ENCODE measurements at places on chromosomes 2 and 18.
A peak's percentile ranks its signal among the peaks of the same experiment; 100 is the strongest.

GRCh38 chr2:47002480-47003381, 87.1 kb upstream of the MCFD2 start:
- peak; percentile 60 for DNase-seq

DNA sequence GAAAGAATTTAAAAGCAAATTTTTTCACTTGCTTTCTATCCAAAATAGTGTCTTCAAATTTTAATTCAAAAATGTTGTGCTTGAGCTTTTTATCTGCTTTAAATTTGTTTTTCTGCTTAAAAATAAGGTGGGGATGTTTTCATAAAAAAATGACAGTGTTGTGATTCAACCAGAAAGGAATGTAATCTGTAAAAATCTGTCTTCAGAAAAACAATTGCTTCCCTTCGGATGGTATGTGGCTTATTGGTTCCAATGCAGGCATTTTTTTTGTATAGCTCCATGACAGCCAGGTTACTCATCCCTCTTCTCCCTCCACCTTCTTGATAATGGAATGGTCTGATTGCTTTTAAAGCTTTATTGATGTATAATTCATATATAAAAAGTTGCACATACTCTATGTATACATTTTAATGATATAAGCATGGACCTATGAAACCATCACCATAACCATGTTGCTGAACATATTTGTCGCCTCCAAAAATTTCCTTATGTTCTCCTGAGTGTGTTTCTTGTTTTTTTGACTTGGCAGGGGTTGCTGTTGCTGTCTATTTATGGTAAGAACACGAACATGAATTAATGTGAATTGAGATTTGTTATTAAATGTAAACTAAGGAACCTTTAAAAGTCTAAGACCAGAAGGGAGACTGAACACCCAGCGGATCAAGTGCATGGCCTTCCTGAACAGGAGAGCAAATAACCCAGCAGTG, 363.7 kb upstream of the SPHKAP start:
- DNase-seq, result peak; percentile 61

- no peak for DNase-seq
Observed at GRCh38 chr2:226790431-226790830, 9.2 kb downstream of the IRS1 start.

DNA sequence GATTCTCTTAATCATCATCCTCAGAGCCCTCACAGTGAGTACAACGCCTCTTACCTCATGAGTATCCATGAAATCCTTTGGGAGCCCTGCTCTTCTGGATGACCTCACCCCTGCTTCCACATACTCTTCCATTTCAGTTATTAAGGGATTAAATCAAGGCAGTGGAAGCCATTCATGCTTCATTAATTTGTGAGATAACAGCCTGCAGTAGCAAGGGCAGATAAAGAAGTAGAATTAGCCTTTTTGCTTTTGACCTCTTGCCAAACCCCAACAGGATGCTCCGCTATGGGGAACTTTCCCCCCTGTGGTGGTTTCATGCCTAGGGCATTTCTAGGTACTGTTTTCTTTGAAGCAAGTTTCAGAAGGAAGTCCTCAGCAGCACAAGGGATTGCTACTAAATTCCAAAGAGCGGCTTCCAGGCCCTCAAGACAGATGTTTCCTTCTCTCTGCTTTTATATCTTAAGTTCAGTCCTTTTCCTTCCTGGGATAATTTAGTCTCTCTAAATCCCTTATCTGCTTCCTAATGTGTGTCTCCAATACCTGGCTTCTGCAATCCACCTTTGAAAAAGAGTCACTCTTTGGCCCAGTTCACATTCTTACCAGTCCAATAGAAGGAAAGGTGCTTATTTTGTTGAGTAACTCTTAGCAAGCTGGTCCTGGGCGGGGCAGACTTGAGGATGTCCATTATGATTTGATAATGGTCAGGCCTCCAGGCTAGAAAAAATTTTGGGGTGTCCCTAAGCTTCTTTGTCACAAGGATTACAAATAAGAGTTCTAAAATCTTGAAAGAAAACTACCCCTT, 76.9 kb downstream of the MYO1B start:
- DNase-seq, result peak; percentile 37

DNA sequence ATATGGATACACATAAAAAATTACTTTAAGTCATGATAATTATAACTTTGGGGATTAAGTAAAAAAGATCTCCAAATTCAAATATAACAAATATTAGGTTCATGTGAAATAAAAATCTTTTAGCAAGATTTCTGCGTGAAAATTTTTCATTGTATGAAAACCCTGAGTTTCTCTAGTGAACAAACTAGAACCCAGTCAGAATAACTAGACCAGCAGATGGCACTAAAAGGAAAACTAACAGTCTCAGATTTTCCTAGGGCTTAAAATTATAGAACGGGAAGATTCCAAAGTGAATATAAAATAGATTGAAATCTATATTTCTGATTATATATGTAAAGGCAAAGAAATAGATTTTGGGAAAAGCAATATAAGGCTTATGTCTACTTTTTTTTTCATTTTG, 43.3 kb downstream of the TMEM200C start:
- no peak for DNase-seq

DNA sequence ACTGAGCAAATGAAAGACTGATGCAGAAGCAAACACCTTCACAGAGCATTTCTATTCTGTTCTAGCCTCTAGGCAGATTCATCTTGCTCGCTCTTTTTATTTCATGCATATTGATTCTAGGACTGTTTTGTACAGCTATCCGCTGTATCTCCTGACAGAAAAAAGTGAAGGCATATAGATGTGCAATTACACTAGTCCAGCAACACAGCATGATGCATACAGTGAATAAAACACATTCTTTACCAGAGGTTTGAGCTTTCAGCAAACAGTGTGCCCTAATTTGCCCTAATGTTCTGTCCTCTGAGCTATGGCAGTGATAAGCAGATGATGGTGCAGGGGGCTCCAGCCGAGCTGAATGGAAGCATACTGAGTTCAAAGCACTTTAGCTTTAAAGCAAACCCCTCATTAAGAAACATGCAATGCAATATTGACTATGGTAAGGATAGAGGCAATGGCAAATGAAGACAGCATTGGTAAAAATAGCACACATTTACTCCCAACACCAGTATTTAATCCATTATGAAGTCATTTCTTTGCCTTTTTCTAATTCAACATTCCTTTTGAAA, 141.2 kb upstream of the RGPD4 start:
- no peak for DNase-seq

GRCh38 chr18:58336605-58337004, 292.3 kb downstream of the ALPK2 start:
- peak; percentile 28 for DNase-seq

- no peak for DNase-seq
Observed at GRCh38 chr2:236176417-236176816, 8.2 kb upstream of the GBX2 start.

DNA sequence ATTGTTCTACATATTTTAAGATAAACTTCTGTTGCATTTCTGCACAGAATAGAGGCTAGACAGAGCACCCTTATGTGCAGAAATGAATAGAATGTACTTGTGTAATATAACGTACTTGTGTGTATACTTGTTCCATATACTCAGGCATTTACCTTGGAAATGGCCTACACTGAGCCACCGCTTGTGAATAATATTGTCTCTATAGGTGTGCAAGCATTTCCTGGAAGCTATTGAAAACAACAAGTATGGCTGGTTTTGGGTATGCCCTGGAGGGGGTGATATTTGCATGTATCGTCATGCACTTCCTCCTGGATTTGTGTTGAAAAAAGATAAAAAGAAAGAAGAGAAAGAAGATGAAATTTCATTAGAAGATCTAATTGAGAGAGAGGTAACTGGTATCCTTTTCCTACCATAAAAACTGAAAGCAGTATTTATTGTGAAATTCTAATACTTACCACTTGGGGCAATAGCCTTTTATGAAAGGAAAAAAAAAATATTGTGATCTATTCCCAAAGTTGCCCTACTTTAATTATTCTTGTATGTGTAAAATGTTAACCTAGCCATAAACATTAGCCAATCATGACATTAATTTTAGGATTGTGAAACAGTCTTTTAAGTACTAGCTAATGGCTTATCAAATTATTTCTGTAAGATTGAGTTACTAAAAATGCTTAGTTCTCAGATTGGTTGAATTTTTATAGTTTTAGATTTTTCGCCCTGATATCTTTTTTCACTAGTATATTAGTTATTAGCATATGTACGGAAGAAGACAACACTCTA, 18.0 kb downstream of the ZC3H15 start:
- DNase-seq, result peak; percentile 28

GRCh38 chr2:239000500-239001073, 152.7 kb downstream of the TWIST2 start:
- DNase-seq, result no peak

DNA sequence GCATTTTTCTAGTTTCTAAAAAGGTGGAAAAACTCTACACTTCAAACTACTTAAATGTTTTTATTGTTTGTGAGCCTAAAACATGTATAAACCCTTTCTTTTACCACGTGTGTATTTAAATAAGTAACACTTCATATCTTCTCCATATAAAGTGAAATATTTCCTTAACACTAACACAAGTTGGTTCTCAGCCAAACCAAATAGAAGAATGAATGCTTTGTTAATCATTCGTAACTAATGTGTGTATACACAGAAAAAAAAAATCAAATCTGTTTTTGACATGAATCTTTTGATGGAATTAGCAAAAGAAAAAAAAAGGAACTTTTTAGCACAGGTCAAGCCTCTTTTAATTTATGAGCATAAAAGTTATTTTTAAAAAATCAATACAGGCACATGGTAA, 89.3 kb downstream of the EHBP1 start:
- no peak for DNase-seq

DNA sequence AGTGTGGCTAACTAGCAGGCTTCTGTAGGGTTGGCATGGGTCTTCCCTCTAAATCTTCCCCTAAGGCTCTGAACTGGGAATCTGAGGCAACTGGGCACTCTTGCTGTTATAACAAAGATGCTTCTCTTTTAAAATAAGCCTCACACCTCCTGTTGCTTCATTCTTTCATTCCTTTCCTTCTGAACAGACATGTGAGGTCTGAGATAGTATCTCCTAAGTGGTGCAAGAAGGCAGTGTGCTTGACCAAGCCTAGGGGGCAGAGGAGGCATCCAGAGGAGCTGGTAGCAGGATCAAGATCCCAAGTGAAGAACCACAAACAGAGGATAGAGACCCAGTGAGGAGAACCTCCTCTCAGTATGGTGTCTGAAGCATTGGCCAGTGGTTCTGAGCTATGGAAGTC, 90.9 kb downstream of the TTC27 start:
- DNase-seq, result no peak

DNA sequence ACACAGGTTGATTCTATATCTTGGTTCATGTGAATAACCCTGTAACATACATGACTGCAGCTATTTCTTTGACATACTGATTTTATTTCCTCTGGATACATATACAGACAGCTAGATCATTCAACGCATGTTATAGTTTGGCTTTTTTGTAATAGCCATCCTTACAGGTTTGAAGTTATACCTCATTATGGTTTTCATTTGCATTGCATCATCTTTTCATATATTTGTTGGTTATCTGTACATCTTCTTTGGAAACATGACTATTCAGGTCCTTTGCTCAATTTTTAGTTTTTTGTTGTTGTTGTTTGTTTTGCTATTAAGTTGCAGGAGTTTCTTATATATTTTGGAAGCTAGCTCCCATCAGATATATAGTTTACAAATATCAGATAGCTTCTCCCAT, 276.2 kb upstream of the NETO1 start:
- DNase-seq, result no peak

DNA sequence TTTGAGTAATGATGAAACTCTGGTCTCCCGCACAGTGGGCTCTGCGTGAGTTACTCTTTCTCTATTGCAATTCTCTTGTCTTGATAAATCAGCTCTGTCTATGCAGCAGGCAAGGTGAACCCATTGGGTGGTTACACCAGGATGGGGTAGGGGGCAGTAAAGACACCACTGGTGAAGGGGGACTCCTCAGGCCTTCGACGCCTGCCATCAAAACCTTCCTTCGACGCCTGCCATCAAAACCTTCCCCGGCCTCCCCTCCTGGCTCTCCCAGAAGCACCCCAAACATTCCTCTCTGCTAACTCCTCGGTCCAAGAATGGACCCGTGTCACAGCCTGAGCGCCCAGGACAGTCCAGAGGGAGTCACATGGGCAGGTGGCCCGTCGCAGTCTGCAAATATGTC, 4.8 kb upstream of the STARD7 start:
- no peak for DNase-seq

DNA sequence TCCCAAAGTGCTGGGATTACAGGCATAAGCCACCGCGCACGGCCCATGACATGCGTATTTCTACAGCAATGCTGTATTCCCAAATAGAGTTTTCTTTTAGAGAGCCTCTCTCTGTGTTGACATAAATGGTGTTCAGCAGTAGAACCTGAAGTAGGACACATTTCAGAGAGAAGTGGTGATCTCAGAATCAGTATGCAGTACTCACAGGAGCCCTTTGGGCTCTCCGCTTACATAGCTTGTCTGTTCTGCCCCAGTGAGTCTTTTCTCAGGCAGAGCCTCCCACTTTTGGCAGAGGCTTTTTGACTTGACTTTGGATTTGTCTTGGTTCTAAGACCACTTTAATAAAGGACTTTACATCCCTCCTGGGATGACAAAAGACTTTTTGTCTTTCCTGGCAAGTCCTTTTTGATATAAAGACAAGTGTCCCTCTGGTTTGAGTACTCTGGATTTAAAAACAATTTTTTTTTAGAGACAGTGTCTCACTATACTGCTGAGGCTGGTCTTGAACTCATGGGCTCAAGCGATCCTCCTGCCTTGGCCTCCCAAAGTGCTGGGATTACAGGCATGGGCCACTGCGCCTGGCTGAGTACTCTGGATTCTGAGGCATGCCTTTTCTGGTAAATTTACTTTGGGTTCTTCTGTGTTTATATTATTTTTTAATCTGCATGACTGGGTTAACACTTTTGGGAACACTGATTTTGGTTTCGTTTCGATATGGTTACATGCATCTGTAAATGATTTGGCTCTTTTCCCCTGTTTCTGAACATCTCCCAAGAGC, 113.3 kb downstream of the SMAD2 start:
- DNase-seq, result no peak

DNA sequence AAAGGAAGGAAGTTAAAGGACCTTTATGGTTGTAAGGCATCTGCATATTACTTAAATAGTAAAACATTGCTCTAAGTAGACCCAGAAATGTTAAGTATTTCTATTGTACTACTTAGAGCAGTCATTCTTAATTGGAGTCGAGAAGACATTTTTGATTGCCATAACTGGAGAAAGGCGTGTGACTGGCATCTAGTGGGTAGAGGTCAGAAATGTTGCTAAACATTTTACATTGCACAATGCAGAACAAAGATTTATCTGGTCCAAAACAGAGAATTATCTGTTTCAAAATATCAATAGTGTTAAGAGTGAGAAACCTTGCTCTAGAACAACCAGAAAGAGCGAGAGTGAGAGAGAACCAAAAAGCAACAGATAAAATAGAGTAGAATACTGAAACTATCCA, 23.3 kb upstream of the ROCK1 start:
- peak; percentile 19 for DNase-seq

GRCh38 chr2:149152469-149152953, 114.0 kb downstream of the LYPD6B start:
- DNase-seq, result peak; percentile 13

- no peak for DNase-seq
Observed at GRCh38 chr2:130365075-130365474, 9.2 kb downstream of the PTPN18 start.

DNA sequence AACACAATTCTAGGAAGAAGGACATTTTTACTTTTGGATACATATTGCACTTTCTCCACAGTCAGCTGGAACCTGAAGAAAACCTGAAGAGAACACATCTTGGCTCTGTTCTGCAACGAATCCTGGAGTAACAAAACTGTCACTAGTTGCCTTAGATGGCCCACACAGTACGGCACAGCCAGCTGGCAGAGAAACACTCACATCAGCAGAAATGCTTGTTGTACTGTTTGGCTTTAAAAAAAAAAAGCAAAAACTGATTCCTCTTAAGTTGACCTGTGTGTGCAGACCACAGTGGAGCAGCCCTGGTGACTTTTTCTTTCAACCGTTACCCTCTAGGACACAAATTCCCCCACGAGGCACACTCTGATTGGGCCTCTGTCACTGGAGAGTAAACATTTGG, 152.3 kb upstream of the TWIST2 start:
- DNase-seq, result no peak
